ENCODE measurements at places on chromosomes 1 and 21.

DNA sequence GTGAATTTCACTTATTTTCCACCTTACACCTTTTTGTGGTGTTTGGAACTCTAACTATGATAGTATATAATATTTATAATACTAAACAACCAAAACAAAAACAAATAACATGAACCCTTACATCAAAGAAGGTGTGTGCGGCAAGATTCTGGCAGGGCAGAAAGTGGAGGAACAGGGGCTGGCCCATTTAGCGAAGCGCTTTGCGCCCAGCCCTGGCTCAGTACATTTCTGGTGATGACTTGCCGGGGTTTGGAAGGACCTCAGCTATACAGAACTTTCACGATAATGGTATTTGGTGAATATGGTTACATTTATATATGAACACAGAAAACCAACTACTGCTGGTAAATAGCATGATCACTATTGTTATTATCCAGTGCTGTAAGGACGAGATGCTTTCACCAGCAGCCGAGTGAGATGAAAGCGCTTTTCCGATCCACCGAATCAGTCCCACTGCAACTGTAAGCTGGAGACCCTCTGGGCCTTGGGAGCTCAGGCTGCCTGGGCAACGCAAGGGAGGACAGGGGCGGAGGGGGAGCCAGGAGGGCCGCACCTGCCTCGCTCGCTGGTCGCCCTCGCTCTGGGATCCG lies 63.9 kb downstream of the CD247 start:
- DNase-seq, result no peak

DNA sequence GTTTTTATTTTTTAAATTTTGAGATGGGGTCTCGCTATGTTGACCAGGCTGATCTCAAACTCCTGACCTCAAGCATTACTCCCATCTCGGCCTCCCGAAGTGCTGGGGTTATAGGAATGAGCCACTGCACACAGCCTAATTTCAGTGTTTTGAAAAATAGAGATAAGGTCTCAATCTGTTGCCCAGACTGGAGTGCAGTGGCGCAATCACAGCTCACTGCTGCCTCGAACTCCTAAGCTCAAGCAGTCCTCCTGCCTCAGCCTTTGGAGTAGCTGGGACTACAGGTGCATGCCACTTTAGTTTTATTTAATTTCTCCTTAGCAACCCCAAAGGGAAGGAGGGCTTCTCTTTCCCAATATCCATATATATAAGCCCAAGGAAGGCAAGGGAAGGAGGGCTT lies 63.7 kb upstream of the LPGAT1 start:
- DNase-seq, result no peak

- no peak for DNase-seq
These were observed 75.0 kb upstream of the BCAR3 start for GRCh38 chr1:93756657-93757056.

DNA sequence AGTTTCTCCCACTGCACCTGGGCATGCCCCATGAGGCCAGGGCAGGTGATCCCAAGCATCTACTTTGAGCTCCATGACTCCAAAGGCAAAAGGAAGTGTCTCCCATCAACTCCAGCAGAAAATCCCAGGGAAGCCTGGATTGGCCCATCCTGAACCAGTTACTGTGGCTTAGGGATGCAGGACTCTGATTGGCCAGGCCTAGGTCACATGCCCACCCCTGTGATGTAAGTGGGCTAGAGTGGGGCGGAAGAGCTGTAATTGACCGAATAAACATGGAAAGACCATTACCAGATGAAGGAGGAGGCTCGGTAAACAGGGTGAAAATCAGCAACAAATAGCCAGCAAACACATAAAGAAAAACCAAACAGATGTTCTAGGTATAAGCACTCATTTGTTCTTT lies 45.2 kb downstream of the MATN1 start:
- DNase-seq, result no peak

DNA sequence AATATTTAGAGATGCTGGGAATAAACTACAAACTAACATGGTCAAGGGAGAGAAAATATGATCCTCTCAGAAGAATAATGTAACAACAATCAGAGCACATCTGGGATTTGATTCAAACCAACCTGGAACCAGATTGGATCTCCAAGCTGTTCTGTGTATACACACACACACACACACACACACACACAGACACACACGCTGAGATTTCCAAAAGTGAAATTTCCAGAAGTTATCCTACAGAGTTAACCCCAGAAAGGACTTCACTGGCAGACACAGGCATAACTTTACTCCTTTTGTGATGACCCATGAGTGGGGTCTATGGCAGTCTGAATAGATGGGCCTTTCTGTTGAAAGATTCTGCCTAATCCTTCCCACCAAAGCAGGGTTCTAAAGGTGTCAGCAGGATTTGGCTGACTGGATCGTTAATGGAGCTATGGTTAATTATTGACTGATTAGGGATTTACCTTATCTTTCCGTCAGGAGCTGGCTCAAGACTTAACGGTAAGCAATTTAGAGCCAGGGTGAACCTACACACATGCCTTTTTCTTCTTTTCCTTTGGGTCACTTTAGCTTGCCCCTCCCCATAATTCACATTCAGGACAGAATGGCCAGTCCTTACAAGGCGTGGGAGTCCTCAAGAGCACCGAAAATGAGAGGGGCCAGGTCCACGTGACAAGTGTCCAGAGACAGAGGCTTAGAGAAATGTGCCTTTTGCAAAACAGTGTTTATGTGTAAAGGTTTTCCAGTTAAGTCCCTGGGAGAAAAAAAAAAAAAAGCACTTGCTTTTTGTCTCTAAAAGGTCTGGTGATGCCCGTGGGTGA lies 10.9 kb upstream of the PROX1 start:
- DNase-seq, result no peak

- no peak for DNase-seq
These were observed 2.2 kb downstream of the SHISA4 start for GRCh38 chr1:201890806-201891450.

DNA sequence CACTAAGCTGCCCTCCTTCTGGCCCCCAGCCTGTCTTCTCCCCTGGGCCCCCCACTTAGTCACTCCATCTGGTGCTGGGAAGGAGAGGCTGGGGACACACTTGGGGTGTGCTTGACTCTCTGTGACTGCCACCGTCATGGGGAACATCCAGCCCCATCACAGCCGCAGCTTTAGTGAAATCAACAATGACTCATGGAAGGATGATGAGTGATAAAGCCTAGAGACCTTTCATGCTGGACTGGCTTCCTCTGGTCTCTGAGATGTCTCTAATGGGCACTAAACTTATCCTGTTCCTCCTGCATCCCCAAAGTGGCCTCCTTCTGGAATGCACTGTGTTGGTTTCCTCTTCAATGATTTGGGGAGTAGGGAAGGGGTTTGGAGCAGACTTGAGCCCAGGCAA lies 172.9 kb downstream of the GRIK3 start:
- DNase-seq, result no peak

DNA sequence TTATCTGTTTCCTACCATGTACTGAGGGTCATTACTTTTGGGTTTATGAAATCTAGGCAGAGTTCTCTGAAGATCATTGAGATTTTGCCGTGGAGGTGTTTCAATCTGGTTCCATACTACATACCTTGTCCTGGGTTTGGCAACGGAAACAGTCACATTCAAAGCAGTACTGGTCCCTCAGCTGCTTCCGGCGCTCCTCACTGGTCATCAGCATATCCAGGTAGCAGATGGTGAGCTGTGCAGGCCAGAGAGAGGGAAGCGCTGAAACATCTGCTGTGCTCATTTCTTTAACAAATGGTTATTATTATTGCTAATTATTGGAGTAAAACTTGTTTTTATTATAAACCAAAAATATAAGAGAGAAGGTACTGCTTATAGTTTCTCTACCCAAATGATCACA lies 591.7 kb downstream of the SMYD3 start:
- DNase-seq, result no peak

- no peak for DNase-seq
These were observed 200.6 kb downstream of the RGS7 start for GRCh38 chr1:241156231-241156965.

DNA sequence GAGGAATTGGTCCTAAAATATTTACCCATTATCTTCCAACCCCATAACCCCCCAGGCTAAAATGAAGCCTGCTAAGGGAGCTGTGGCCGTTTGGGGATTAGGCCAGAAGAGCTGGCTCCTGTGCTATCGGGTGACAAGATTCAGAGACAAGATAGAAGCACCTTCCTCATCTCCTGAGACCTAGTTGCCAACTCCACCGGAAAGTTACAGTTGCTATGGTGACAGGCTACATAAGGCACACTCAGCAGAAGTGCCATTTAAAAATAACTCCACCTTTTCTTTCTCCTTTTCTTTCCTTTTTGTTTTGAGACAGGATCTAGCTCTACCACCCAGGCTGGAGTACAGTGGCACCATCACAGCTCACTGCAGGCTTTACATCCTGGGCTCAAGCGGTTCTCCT lies 43.6 kb upstream of the ROR1 start:
- DNase-seq, result no peak

DNA sequence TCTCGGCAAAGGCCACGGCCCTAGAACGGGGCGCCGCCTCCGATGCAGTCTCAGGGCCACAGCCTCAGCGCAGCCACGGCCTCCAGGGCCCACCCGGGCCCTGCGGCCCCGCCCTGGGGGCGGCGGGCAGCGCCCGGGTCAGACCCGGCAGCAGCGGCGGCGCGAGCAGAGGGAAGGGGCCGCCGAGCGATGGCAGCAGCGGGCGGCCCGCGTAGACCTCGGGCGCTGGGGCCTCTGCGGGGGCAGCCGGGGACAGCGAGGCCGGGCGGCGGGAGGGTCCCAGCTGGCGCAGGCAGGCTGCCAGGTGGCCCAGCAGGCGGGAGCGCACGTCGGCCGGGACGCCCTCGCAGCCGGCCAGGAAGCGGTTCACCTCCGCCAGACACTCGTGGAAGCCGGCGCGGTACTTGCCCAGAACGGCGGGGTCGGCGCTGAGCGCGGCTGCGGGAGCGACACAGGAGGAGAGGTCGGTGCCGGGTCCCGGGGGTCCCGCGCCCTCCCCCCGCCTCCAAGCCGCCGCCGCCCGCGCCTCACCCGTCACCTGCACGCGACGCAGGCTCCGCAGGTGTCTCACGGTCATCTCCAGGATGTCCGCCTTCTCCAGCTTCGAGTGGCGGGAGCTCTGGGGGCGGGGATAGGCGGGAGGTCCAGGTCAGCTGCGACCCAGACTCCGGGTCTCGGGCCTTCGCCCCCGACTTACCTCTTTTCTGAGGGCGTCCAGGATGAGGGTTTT lies 737 bp downstream of the HES4 start:
- DNase-seq, result no peak

- no peak for DNase-seq
These were observed 99.5 kb downstream of the DAB1 start for GRCh38 chr1:57324388-57324787.

- no peak for DNase-seq
These were observed 37.6 kb upstream of the HMCN1 start for GRCh38 chr1:185696422-185697150.

GRCh38 chr1:230077436-230078213 lies 10.6 kb downstream of the GALNT2 start:
- DNase-seq, result no peak

DNA sequence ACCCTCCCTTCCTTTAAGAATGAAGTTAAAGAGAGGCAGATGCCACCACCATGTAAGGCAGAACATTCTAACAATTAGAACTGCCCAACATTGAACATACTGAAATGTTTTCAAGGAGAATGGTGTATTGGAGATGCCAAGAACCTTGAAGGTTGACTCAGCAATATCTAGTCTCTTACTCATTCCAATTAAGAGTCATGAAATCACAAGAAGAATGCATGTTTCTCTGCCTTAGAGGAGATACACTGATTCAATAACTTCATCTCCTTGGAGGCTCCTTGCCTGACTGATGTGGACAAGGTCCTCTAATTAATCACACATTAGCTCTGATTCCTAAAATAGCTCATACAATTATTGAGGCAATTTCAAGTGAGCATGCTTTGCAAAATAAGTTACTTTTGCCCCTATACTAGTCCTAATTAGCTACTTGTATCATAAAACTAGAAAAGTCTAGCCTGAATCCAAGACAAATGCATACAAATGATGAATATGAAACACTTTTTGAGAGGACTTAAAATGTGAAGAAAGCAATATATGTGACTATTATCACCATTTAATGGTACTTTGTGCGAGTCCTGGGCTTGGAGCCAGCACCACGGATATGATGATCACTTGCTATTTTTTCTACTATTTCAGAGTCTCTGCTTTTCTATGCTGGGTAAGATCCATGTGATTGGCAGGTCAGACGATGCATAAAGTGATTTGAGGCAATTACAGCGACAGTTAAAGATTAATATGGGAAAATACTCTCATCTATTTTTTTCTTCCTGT lies 114.5 kb downstream of the DSCAM start:
- no peak for DNase-seq

DNA sequence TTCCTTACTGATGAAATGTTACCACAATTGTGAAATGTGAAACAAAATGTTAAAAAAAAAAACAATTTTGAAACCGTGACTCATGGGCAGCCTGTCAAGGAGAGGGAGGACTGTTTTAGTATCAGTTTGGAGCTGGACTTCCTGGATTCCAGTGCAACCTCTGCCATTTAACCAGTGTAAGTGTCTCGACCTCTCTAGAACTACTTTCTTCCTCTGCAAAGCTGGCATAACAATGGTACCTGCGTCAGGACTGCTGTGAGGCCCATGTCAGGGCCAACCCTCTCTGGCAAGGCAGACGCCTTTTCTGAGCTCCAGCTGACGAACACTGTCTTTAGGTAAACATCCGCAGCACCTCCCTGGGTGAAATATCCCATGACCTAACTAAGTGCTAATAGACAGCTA lies 20.9 kb downstream of the URB1 start:
- DNase-seq, result no peak

DNA sequence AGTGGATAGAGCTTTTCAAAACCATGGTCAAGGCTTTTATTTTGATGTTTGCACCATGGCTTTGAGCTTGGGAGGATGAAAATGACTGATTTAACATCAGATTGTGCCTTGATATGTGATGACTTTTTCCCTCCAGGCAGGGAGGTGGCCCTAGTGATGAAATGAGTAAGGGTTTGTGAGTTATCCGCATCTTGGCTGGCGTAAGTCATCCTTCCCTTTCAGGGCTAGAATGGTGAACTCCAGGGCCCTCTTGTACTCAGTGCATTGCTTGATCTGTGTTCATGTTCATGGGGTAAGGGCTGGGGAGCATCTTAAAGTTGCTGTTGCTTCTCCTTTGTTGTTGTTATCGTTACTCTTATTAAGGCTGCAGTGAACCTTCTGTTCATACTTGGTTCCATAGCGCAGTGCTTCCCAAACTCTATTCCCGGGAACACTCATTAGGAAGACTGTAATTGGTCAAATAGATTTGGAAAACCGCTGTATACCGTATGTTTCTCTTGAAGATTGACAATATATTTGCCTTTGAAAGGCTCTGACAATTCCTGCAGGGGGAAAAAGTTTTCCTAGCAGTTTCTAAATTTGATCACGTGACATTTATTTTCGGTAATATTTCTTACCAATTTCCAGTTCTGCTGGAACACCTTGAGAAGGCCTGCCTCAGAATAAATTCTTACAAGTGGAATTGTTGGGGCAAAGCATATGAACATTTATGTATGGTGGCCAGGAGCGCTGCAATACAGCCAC lies 23.1 kb downstream of the GPR137B start:
- no peak for DNase-seq

- no peak for DNase-seq
These were observed 254.2 kb downstream of the PAPPA2 start for GRCh38 chr1:176717066-176717750.

GRCh38 chr1:28028873-28029654 lies 59.3 kb downstream of the EYA3 start:
- DNase-seq, result no peak
